Fibroblast of skin of right quadriceps (primary cell): ENCODE measurements at places on chromosomes 7 and 10.

DNA sequence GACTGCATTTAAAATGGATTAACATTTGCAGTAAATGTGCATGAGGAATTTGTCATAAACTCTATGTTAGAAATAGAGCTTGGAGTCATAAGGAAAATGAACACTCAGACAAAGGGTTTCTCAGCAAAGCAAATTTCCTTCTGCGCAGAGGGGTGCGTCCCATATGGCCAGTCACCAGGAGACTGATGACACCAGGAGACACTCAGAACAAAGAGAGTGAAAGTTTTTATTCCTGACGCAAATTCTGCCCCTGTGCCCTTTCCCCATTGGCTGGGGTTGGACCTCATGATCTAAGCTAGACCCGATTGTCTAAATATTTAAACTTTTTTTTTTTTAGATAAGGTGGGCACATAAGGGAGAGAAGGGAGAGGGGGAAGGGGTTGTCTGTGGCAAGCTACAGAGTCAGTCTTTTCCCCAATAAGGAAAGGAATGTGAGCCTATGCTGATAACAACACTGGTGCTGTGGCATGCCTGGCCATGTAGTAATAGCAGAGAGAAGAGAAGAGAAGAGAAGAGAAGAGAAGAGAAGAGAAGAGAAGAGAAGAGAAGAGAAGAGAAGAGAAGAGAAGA, 202.0 kb downstream of the POM121L12 start:
- no peak for DNase-seq

DNA sequence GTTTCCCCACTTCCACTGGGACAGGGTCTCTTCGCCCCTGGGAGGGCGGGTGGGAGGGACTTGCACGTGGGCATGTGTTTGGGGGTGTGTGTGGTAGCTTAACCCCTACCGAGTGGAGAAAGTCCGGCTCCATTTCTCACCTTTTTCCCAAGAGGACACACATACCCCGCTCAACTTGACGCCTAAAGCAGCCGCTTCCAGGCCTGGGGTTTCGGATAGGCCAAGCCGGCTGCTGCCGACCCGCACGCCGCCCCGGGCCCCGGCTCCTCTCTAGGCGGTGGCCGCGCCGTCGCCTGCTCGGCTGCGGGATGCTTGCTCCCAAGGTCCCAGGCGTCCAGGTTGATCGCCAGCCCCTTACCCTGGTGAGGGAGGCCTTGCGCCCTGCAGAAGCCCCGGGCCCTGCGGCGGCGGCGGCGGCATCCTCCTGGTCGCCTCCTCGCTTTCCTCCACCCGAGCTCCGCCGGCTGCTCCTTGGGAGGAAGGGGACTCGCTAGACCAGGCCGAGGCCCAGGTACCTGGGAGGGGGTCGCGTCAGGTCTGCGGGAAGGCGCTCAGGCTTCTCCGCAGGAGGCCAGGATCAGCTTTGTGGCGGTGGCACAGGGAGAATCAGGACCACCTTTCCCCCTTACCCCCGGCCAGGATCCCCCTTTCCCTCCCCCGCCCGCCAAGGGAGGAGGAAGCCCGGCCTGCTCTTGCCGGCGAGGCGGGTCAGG, 3.2 kb upstream of the GATA3 start:
- no peak for DNase-seq

DNA sequence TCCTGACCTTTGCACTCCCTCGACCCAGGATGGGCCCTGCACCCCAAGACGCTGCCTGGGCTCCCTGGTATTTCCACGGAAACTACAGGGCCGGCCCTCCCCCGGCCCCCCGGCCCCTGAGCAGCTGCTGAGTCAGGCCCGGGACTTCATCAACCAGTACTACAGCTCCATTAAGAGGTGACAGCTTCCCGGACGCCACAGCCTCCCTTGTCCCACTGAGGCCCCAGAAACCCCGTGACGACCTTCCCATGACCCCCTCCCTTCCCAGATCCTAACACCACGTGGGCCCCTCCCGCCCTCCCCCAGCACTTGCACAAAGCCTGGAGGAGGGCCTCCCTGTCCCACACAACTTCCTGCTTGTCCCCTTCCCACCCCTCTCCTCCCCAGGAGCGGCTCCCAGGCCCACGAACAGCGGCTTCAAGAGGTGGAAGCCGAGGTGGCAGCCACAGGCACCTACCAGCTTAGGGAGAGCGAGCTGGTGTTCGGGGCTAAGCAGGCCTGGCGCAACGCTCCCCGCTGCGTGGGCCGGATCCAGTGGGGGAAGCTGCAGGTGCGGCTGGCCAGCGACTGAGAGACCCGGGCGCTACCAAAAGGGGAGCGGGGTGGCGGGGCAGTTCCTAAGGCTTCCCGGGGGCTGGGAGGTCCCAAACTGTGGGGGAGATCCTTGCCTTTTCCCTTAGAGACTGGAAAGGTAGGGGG, 5.7 kb downstream of the NOS3 start:
- no peak for DNase-seq

DNA sequence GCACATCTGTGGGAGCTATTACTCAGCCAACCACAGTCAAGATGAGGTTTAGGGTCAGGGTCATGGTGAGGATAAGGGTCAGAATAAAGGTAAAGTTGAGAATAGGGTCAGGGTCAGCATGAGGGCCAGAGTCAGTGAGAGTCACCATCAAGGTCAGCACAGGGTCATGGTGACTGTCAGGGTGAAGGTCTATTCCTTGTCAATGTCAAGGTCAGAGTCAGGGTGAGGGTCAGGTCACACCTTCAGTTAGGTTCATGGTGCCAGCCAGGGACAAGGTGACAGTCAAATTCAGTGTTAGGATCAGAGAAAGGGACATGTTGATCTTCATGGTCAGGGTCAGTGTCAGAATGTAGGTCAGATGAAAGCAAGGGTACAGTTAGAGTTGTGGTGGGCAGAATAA, 14.1 kb downstream of the MRPS24 start:
- no peak for DNase-seq

DNA sequence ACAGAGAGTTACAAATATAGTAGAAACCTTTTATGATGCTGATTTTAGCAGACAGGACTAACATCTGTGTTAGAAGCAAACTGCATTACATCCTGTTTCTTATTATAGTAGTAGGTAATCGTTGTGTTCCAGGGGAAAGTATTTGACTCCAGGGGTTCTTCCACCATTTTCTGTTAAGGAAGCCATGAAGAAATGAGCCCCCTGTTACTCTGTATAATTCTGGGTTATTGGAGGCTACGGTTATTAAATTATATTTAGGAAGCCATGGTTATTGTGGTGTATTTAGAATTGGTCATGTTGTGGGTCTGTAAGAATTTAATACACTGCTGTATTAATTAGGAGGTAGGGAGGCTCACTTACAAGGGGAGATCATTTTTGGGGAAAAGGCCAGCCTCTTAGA, 175.8 kb upstream of the AGK start:
- DNase-seq, result no peak

DNA sequence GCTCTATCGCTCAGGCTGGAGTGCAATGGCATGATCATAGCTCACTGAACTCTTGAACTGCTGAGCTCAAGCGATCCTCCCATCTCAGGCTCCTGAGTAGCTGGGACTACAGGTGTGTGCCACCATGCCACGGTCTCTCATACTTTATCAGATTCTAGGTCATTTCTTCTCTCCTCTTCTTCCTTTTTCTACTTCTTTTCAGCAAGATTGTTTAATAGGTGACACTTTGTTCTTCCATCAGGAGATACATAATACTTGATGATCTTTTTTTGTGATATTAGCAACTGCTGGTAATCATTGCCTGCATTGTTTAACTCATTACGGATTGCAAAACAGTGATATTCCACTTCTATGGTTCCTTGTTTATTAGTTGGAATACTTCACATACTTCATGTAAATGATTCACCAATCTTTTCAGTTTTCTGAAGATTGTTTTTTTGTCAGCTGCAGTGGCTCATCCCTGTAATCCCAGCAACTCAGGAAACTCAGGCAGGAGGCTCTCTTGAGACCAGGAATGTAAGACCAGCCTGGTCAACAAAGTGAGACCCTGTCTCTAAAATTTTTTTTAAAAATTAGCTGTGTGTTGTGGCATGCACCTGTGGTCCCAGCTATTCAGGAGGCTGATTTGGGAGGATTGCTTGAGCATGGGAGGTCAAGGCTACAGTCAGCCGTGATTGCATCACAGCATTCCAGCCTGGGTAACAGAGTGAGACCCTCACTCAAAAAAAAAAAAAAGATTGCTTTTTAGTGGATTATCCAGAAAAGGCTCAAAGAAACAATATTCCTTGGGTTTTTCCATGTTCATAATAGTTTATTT, 36.2 kb upstream of the CHST3 start:
- peak; percentile 60 for DNase-seq

- no peak for DNase-seq
Measured at GRCh38 chr7:270351-270983, 19.5 kb upstream of the FOXL3 start.

- DNase-seq, result no peak
Measured at GRCh38 chr10:968546-969199, 19.6 kb upstream of the GTPBP4 start.

DNA sequence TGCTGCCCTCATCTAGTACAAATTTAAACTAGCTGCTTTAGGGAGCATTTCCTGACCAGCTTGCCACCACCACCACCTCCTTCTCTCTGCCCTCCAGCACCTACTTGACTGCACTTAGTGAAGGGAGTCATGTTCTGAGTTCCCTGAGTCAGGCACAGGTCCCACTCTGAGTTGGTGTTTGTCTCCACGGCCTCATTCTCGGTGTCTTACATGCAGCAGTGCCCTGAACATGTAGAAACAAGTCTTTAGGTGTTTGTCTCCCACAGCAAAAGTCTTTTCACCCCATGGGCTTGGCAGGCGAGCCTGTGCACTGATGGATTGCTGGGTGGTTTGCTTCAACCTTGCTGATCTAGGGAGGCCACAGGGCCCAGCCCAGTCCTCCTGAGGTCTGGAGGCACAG, 16.9 kb downstream of the TSPAN14 start:
- no peak for DNase-seq

DNA sequence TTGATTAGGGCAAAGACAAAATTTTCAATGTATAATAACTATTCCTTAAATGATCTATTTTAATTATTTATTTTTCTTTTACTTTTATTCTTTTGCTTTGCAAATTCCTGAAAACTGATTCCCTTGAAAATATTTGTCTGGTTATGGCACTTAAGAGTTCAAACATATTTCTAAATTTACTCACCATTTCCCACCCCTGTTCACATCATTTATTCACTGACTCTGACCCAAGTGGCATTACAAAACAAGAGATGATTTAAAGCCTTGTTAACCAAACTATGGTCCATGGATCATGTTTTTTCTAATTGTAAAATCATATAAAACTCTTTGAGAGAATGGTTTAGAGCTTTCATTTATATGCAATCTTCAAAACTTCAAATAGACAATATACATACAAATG, 1256.1 kb upstream of the LRRN3 start:
- no peak for DNase-seq

GRCh38 chr7:54888067-54888733, 129.2 kb upstream of the SEC61G start:
- DNase-seq, result no peak

DNA sequence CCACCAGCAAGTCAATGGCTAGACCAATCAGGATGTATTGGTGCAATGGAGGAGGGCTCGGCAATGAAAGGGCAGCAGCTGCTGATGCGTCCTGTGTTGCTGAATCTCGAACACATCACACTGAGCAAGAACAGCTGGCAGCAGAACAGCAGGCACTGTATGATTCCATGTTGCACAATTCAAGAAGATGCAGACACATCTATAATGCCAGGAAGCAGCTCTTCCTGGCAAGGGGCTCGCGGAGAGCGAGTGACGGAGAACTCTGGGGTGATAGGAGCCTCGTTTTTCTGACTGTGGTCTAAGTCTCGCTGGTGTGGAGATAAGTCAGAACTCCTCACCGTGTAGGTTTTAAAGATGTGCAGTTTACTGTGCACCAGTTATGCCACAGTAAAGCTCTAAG, 24.8 kb upstream of the PFKP start:
- no peak for DNase-seq

- DNase-seq, result no peak
Measured at GRCh38 chr10:124025660-124026588, 67.5 kb downstream of the CHST15 start.

DNA sequence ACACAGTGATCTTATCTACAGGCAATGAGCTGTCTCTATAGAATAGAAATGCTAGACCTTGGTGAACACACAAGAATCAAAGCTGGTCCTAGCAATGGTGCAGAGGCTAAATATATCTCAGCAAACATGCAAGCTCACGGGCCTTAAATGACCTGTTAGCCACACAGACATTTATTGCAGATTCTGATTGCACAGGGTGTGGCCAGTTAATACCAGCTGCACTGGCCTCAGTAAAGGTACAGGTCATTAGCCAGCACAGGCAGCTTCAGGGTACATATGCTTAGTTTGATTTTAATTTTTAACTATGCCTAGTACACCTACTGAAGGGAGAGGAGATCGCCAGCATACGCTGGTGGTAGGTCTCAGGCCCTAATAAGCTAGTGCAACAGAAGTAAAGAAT, 265.4 kb upstream of the DGKB start:
- no peak for DNase-seq

DNA sequence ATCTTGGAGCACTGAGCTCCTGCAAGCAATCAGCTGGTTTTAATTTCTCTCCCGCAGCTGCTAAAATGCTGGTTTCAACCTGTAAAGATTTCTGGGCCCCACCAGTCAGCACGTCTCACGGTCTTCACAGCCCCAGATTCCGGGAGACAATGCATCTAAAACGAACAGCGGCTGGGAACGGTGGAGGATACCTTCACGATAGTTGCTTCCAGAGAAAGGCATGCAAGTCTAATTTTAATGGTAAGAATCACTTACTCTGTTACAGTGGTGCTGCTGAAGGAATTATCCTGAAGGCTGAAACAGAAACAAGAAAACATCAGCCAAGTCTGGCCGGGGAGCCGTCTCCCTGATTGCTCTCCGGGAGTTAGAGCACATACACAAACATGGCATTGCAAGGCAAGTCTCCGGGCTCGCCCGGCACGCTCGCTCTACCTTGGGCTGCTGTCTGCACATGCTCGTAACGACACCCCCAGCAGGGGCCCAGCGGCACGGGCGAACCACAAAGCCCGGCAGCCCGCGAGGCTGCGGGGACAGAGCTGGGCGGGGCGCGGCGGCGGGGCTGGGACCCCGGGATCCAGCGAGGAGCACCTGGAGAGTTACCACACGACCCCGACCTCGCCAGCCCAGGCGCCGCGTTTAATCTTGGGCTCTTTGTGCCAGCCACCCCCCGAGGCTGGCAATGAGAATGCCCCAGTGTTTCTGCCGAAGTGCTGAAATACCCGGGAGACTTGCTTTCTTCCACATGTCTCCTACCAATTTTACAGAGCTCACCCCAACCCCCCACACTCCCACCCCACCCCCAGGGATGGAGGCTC, at the start of gene FAM13C:
Gene FAM13C (minus strand): TSS at position 406 of the 815 bp plus-strand sequence. CDS start 89 bp downstream, at position 317.
- peak; percentile 50 for DNase-seq

- no peak for DNase-seq
Measured at GRCh38 chr10:87696922-87697745, 37.5 kb downstream of the PAPSS2 start.

- DNase-seq, result no peak
Measured at GRCh38 chr10:4532976-4533375, 293.0 kb upstream of the AKR1E2 start.

GRCh38 chr10:44965104-44965503, 5.5 kb downstream of the RASSF4 start:
- no peak for DNase-seq

DNA sequence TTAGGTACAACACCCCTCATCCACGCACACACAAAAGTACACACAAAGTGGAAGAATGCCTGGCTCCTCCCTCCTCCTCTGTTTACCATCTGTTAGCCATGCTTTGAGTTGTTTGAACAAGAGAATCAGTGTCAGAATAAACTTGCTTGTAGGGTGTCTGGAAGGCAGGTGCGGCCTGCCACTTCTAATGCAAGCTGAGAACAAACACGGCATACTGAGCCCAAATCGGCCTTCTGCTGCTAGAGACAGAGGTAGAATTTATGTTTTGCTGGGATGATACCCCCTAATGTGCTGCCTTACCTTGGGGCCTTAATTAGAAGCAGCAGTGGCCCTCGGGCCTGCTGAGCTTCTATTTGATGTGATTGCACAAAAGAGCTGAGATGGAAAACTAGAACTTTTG, 24.9 kb upstream of the FAM180A start:
- no peak for DNase-seq
